ENCODE measurements at places on chromosomes 5 and 9.

DNA sequence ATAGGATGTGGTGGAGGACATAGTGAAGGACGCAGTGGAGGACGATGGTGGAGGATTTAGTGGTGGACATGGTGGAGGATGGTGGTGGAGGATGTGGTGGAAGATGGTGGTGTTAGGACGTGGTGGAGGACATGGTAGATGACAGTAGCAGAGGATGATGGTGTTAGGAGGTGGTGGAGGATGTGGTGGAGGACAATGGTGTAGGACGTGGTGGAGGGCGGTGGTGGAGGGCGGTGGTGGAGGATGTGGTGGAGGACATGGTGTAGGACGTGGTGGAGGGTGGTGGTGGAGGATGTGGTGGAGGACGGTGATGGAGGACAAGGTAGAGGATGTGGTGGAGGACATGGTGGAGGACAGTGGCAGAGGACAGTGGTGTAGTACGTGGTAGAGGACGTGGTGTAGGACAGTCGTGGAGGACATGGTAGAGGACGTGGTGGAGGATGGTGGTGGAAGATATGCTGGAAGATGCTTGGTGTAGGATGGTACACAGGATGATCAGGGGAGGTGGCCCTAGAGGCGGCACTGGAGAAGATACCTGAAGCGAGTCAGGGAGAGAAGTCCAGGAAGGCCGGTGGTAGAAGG, 68.7 kb downstream of the S1PR3 start:
- no peak for DNase-seq

GRCh38 chr5:177487144-177487543, 10.3 kb downstream of the PDLIM7 start:
- no peak for DNase-seq

DNA sequence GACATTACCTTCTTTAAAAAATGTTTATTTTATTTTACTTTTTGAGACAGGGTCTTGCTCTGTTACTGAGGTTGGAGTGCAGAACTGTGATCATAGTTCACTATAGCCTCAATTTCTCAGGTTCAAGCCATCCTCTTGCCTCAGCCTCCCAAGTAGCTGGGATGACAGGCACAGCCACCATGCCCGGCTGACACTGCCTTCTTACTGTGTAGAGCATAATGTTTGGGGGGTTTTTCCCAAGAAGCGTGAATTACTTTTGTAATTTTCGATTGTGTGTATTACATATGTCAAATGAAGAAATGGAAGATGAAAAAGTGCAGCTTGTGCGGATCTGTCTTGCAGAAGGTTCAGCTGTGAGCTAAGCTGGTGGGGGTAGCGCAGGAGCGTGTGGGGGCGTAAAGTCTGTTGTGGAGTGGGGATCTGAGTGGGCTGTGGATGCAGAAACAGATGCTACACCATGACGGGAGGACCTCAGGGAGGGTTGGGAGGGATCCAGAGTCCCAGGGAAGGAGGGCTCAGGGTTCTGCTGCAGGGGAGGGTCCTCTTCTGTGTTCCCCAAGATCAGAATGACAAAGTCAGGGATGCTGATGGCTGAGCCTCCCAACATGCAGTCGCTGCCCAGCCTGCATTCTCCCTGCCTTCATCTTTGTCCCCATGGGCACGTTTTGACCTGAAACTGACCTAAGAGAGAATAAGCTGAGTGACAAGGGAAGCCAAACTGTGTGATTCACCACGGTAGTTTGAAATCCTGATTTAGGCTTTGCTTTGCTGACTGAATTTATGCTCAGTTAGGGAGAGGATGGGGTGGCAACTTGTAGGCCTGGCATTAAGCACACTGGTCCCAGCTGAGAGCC, 6.8 kb upstream of the ANKRD33B start:
- no peak for DNase-seq

- peak; percentile 79 for DNase-seq
Observed at GRCh38 chr5:172336676-172337285, 53.2 kb upstream of the UBTD2 start.

GRCh38 chr5:16515532-16515931, 49.9 kb upstream of the ZNF622 start:
- DNase-seq = no peak

DNA sequence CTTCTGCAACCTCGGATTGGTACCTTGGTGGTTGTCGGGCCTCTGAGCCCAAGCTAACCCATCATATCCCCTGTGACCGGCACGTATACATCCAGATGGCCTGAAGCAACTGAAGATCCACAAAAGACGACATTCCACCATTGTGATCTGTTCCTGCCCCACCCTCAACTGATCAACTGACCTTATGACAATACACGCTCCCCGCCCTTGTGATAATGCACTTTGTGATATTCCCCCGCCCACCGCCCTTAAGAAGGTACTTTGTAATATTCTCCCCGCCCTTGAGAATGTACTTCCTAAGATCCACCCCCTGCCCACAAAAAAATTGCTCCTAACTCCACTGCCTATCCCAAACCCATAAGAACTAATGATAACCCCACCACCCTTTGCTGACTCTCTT, 16.5 kb upstream of the TOR1B start:
- DNase-seq = no peak

- DNase-seq = no peak
Observed at GRCh38 chr9:104322596-104322995, 181.5 kb upstream of the OR13F1 start.

DNA sequence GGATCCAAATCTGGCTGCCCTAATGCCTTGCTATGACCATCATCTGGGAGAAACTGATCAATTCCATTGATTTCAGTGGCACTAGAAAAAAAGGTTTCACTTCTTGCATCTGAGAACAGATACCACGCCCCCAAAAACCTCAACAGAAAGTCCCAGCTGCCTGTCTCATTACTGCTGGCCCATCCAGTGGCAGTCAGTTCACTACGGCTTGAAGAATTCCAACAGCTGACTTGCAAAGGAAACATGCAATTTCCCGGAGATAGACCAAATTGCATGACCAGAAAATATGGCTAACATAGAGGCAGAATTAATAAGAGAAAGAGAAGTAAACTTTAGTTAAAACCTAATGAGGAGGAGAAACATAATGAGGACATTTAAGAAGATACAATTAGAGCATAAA, 48.6 kb downstream of the UGCG start:
- DNase-seq = peak; percentile 91

DNA sequence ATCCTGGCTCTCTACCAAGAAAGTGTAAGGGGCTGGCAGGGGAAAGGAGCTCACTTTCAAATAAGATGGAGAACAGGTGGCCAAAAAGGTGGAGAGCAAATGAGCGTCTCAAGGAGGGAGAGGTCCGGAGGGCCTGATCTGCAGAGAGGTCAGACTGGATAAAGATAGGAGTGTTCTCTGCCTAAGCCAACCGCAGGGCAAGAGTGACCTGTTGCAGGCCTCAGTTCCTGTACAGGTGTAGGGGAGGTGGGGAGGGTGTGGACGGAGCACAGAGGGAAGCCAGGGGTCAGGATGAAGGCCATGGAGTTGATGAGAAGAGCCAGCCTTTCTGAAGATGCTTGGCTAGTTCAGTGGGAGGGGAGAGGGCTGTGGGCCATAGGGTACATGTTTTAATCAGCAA, 239.7 kb downstream of the HSPA4 start:
- no peak for DNase-seq

DNA sequence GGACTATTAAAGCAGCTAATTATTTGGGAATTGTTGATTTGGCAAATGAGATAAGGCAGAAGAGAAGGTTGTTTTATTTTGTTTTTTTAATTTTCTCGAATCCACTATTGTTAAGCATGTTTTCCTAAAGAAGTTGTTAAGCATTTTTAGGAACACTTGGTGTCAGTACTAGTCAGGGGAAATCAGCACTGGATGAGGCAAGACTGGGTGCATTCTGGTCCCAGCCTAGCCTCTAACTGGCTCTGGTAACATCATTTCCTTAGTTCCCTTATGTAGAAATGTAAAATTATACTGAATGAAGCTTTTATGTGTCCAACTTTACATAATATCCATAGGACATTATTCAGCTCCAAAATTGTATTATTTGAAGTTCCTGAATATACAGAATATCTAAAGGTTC, 196.1 kb downstream of the PCSK5 start:
- no peak for DNase-seq

DNA sequence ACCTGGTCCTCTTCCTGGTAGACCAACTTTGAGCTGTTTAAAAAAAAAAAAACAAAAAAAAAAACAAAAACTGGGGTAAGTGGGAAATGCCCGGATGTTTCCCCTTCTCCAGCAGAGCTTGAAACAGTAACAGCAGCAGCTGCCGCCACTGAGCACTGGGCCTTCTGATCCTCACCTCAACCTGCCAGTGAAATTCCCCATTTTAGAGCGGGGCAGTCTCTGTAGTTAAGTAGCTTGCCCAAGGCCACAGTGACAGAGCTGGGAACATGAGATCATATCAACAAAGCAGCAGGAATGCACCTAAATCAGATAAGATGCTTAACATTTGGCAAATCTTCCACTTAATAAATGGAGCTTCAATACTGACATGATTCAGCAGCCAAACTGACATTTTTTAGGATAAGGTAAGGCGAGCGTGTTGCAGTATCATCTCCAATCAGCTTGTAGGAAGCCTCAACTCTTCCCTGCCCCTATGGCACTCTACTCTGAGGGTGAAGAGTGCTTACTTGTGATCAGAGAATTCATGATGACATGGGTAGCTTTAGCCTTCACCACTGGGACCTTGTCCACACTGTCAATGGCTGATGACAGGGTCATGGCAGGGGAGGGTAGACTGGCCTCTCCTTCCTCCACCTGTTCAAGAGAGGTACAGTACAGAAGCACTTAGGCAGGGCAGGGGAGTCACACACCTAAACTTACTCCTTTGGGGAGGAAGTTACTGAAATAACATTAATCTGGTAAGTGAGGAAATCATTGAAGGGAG, 9.3 kb downstream of the KIAA1191 start:
- no peak for DNase-seq

GRCh38 chr5:107365320-107366109, 305.2 kb downstream of the EFNA5 start:
- no peak for DNase-seq

GRCh38 chr9:123679330-123679987, 250.5 kb downstream of the DENND1A start:
- DNase-seq = peak; percentile 54

- DNase-seq = no peak
Observed at GRCh38 chr5:75948438-75948837, 134.7 kb upstream of the SV2C start.

GRCh38 chr5:123207852-123208251, 118.8 kb downstream of the PRDM6 start:
- no peak for DNase-seq

DNA sequence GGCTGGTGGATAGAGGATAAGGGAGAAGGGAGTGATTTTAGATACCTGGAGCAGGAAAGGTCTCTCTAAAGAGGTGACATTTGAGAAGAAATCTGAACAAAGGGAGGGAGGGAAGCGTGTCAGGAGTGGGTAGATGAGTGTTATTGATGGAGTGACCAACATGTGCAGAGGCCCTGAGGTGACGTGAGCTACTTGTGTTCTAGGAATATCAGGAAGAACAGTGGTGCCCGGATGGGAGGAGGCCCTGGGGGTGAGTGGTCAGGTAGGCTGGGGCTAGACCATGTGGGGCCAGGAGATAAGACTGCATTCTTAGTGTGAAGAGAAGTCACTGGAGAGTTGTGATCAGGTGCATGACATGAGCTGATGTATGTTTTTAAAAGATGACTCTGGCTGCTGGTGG, 256.2 kb downstream of the ARHGAP26 start:
- DNase-seq = no peak

- no peak for DNase-seq
Observed at GRCh38 chr5:11222169-11222568, 461.1 kb upstream of the DAP start.

DNA sequence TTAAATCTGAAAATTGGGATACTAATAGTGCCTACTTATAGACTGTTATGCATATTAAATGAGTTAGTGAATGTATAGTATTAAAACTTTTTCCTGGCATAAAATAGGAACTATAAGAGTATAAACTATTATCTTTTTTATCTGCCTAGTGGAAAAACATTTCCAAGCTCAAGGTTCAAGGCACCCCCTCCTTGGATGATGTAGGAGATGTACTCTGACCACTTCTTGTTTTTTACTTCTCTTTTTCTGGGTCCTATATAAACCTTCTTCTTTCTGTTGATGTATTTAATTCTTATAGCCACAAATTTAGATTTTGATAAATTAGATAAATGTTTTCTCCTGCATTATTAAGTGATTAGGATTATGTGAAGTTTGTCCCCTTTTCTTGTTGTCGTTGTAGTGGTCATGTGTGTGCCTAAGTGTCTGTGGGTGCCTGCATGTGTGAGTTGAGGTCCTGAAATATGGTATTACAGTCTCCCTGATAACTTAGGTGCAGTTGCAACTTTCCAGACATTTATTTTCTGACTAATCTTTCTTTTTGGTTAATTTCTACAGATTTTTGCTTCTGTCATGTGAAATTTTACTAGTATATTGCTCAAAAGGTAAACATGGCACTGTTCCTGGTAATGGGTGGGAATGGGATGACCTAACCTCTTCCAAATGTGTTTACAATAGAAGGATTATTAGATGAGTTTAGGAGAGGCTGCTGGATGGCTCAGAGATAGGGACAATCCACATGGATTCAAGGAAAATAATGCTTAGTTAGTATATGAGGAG, 160.8 kb upstream of the CDKN2B start:
- DNase-seq = no peak

DNA sequence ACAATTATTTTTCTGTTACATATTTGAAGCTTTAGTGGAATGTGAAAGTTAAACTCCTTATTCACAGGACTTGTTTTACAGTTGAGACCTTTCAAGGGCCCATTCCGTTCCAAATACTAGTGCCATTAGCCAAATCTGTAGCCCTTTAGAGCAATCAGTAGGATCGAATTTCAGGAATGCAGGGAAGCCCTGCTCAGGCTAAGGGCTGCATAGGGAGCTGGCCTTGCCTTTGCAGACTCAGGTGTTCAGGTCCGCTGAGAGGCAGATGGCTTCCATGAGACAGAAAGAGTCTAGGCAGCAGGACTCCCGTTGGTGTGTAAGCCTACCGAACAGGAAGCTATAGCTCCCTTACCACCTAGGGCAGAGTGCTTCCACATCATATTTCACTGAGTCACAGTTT, 150.1 kb upstream of the SLC27A6 start:
- DNase-seq = no peak

GRCh38 chr5:111887706-111888105, 130.7 kb upstream of the NREP start:
- DNase-seq = peak; percentile 6

- no peak for DNase-seq
Observed at GRCh38 chr5:122902263-122902662, 56.9 kb downstream of the SNX24 start.

DNA sequence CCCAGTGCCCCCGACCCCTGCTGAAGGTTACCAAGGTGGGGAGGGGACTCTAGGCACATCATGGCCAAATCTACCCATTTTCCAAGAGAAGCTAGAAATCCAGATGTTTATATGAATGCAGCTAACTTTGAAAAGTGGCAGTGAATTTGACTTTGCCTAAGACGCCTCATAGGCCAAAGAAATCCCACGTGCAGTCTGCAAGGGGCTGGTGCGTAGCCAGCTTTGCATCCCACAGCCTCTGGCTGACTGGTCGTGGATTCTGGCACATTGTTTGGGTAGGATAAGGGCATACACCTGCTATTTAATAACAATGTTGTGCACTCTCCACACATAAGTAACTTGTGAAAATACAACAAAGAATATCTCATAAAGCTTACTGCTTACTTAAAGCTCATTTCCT, 3.5 kb upstream of the GADD45G start:
- DNase-seq = no peak

Data from tongue (tissue), 3 donors.